ENCODE measurements at places on chromosomes 1 and 21. TPM values are rescaled to one million over a fixed set of nuclear protein-coding genes. Genes with fewer than 3 reads are reported as not detected.

EXO1 gene
- 50.2 TPM for total RNA-seq

CLCA1 gene
- not detected for total RNA-seq

ERICH3 gene
- not detected for total RNA-seq

GRCh38 chr1:160222546-160222945 is 17.4 kb downstream of the PEA15 start:
- no peak for ATAC-seq

- ATAC-seq = no peak
These were observed at the start of gene S100A14 for GRCh38 chr1:153616144-153616916. Gene S100A14 (minus strand): TSS chr1:153616325. CDS start chr1:153615858, 467 bp downstream.

Data from activated T-helper 17 cell treated with anti-CD3 and anti-CD28 coated beads, Interleukin-2, amount 50 U/mL, for 72 hours (primary cell).